Sciatic nerve (tissue), 2 donors: ENCODE measurements at places on chromosomes 13 and 19. TPM values are rescaled to one million over a fixed set of nuclear protein-coding genes. Genes with fewer than 3 reads are reported as not detected.

DNA sequence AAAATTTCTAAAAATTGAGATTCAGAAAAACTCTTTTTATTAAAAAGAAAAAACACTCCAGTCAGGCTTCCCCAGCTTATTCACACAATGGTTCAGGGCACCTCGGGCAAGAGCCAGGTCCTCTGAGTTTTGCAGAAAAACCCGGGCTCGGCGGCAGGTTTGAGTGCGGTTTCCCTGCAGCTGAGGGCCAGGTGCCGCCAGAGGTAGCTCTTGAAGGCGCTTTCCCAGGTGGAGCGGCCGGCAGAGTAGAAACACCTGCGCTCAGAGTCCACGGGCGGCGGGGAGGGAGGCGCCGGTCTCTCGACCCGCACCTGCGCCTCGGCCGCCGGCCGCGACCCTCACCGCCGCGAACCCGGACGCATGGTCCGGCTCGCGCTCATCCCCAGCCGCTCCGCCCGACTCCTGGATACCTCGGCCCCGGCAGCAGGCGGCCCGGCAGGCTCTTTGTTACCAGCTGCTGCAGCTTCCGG is 444 bp downstream of the PROSER1 start:
- DNase-seq, result no peak

GRCh38 chr13:66577358-66577757 is 652.8 kb downstream of the PCDH9 start:
- no peak for DNase-seq

GRCh38 chr19:3020321-3020960 is 8.6 kb downstream of the TLE2 start:
- no peak for DNase-seq

- DNase-seq, result peak; percentile 89
These were observed at the start of gene CDC42EP5 for GRCh38 chr19:54473071-54473891. Gene CDC42EP5, minus strand, starts transcription at chr19:54473296. Its CDS starts 7,749 bp downstream, at chr19:54465547.

- DNase-seq, result no peak
These were observed 14.3 kb downstream of the CCDC97 start for GRCh38 chr19:41324231-41324702.

ATP4B gene
- not detected for total RNA-seq

- DNase-seq, result no peak
These were observed 64.5 kb downstream of the ABCC4 start for GRCh38 chr13:95236774-95237173.

DNA sequence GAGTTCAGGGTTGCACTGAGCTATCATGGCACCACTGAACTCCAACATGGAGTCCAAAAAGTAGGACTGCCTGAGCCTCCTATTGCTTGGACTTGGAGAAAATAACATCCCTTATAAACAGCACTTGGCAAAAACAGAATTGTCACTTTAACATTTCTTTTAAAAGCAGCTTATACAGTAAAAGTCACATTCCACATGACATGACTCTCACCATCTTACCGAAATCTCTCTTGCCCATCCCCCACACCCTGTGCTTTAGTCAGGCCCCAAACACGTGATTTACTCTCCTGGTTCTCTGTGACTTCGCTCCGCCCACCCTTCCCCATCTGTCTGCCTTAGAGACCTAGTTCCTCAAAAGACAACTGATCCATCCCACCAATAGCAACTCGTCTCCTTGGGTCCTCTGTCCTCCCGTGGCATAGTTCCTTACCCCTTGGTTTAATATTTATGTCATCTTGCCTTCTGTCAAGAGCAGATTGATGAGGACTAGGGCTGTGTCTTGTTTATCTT is 4.6 kb downstream of the SAFB start:
- peak; percentile 76 for DNase-seq

ZNF121 gene
- total RNA-seq, result 31.8 TPM

- DNase-seq, result no peak
These were observed 20.9 kb upstream of the PLAUR start for GRCh38 chr19:43690890-43691289.

GRCh38 chr19:46746281-46747057 is at the start of gene STRN4:
Gene STRN4, minus strand, starts transcription at chr19:46746450. Its CDS starts 20 bp downstream, at chr19:46746430.
- no peak for DNase-seq

PSG3 gene
- total RNA-seq, result not detected

PTH2 gene
- total RNA-seq, result not detected

CNN1 gene
- 35.7 TPM for total RNA-seq

VN1R2 gene
- total RNA-seq, result not detected

C19orf85 gene
- not detected for total RNA-seq

DNA sequence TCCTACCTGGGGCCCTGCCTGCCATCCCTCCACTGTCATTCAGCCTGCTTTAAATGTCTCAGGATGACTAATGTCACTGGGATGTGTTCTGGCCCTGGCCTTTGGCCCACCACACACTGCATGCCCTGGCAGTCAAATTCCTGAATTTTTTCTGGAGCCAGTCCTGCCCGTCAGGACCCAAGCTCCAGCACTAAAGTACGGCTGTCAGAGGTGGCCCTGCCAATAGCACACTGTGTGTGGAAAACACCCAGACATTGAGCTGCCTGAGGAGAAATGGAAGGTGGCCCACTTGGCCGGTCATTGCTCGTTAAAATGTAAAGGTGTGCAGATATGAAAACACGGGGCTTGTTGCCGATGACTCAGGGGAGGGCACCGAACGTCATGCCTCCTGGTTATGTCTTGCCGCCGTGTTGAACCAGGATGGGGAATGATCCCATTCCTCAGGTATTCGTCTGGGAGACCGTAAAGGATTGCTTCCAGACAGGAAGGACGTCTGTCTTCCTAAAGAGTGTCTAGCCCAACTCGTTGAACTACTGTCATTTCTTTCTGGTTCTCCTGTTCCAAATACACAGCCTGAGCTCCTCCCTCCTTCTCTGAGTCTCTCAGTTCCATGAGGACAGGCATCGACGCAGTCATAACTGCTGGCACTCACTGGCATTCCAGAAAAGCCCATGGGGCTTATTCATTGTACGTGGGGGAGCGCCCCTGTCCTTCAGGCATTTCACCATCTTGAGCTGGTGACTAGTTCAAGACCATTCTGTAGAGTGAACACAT is 40.6 kb downstream of the COL4A2 start:
- DNase-seq, result no peak

LRRC4B gene
- total RNA-seq, result 3.5 TPM

KASH5 gene
- not detected for total RNA-seq
